ENCODE measurements at places on chromosomes 7 and 10.

DNA sequence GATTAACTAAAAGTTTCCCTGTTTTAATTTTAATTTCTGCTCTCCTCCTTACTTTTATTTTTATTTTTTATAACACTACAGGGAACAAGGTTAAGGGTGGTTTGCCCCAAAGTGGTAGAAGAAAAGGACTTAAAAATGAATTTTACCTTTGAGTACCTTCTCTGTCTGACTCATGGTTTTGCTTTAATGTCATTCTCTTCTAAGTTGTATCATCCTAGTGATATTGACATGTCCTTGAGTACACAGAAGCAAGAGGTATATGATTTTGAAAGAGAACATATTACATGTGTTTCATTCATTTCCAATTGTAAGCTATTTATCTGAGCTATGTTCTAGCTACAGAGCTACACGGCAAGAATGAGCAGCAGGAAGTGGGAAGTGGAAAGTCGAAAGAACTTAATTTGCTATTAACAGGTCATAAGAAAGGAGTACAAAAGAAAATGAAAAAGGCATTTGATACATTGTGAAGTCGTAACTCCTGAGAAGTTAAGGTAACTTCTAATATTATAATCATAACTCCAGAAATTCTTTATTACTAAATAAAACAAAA is 112.5 kb downstream of the SEMA3A start:
- no peak for DNase-seq

DNA sequence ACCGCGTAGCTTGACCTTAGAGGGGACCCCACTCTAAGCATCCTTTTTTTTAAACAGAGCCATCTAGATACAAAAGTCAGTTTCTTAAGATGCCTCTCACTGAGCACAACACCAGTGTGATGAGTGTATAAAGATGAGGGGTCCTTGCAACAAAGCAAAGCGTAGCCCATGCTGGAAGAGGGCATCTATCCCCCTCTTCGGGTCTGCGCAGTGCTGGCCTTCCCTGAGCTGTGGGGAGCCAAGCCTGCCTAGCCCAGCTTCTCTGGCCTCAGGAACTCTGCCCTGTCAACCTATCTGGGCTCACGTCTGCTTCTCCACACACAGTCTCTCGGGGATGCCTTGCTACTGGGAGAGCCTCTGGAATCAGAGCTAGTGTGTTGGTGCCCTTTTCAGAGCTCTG is 114.0 kb downstream of the NT5C2 start:
- no peak for DNase-seq

DNA sequence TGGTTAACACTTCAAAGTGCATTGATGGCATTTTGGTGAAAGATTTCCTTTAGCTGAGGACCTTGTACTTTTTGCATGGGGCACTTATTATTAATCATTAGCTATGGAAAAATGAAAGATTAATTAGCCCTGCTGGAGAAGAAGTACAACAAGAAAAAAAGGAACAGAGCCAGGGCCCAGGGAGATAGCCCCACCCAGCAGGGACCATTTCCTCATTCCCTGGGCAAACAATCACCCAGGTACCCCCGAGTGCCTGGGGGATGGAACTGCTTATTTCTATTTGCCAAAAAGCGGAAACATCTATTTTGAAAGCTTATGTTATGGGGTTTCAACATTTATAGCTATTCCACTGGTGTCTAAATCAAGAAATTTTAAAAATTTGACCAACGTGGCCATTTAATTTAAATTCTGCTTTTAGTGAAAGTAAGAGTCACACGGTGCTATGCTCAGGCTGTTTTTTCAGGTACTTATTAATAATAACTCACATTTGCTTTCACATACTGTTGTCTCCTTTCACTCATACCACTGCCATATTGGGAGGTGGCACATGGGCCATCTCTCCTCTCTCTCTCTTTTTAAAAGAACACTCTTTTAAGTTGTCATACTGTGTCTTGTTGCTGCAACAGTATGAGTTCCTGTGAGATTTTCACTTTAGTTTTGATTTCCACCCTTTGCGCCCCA is 143.6 kb upstream of the KIF5B start:
- DNase-seq, result no peak

DNA sequence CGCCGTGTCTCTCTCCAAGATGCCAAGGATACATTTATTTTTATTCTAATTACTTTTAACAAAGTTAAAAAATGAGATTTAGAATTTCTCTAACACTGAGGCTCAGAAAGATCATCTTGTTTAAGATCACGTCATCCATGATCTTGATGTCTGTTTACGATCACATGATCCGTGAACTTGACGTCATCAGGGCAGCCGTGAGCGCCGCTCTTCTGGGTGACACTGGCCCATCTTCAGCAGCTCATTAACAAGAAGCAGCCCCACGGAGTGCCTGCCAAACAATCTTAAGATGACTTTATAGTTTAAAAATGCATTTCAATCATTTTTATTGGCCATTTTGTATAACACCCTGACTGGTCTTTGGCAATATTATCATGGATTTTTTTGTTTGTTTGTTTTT is 291.1 kb upstream of the PRKCQ start:
- DNase-seq, result no peak

- no peak for DNase-seq
Observed at GRCh38 chr10:89255793-89256192, 4.2 kb upstream of the LIPA start.

- no peak for DNase-seq
Observed at GRCh38 chr7:55369427-55370400, 4.6 kb downstream of the LANCL2 start.

DNA sequence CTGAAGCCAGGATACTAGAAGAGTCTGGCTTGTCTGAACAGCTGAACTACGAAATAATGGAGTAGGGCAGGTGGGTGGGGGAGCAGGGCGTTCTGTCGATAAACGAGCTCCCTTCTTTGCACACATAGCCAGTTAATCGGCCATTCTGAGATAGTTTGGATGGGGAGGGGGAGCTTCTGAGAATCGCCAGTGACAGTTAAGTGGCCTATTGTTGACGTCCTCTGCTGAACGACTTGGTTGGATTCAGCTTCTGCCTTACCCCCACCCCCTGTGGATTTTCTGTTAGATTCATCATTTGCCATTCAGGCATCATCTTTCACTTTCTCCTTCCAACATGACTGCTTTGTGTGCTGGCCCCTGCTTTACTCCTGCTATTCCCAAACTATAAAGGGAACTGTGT is 520 bp downstream of the CPA5 start:
- DNase-seq, result no peak

DNA sequence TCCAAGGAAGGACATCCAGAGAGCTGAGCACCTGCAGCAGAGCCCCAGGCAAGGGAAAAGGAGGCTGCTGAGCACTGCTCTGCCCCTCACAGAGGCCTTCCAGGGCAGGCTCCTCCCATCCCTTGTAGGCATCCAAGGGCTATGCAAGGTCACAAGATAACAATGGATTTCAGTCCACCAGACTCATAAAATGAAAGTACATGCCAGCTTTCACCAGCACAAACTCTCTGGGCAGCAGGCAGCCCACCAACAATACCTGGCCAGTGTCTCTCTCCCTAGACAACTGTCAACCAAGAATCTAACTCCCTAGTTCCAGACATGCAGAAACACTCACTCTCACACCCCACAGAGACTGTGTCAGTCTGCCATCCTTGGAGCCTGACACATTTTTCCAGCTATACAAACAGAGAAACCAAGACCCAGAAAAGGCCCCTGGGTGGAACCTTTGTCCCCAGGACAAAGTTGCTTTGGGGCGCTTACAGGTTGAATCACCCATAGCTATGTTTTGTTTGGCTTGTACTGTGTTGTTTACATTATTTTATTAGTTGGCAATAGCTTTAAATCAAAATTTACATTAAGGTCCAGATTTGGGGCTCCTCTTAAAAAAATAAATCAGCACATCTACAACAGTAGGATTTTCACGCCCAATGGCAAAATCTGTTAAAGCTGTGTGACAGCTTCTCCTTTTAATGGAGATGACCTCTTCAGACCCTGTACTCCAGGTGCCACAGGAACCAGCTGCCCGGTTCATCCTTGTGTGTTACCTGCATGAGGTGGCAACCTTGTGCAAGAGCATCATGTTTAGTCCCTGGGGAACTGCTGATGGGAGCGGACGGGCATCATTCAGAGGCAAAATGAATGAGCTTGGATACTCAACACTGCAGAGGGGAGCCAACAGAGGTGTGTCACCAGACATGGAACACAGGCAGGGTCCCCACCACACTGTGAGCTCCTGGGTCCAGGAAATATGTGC is 5.2 kb downstream of the GRID1 start:
- no peak for DNase-seq

GRCh38 chr10:77478247-77478961 is 159.2 kb downstream of the KCNMA1 start:
- no peak for DNase-seq

DNA sequence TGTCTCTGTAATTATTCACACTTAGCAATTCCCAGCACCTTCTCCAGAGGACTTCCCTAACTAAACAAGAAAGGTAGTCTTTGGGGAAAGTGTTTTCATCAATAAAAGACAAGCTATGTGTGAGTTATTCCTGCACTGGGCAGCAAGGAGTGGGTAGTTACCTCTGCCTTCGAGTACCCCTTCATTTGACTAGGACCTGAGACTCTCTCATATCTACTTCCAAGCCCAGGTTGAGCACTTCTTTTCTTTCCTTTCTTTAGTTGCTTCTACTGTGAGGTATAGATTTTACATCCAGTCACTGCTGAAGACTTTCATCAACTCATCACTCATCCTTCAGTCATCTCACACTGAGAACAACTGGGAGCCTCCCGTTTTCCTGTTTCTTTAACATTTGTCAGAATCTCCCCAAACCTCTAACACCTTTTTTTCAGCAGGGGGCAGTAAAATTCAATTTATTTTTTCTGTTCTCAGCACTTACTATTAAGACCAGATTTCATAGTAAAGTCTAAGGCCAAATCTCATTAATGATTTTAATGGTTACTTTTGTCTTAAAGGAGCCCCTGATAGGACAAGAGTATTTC is 80.1 kb upstream of the PRSS1 start:
- no peak for DNase-seq

GRCh38 chr7:41117431-41117830 is 585.5 kb downstream of the INHBA start:
- no peak for DNase-seq

DNA sequence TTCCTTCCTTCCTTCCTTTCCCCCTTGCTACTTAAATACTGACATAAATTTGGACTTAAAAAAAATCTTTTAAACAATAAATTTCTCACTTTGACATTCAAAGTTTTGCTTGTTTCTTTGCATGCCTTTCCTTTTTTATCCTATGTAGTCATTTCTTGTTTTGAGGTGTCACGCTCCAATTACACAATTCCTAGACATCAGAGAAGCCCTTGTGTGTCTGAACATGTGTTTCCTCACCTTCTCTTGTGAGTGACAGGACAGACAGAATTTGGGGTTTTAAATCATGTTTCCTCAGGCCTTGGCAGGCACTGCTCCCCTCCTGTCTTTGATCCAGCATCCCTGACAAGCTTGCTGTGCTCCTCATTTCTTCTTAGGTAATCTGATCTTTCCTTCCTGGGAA is 91.3 kb downstream of the CYTH3 start:
- no peak for DNase-seq

DNA sequence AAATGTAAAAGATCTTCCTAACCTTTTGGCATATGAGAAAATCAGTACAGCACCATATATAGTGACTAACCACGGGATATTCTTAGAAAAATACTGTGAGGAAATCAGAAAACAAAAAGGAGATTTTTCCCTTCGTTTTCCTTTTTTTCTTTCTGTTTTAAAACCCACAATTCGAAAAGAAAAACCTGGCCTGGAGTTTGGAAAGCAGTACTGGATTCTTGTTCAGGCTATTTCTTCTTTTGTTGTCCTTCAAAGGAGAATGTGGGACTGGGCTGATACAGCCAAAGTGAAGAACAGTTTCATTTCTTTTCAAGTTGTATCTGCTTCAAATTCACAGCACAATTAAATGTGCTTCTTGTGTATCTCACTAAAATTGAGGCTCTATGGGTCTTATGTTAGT is 156.8 kb upstream of the PHYHIPL start:
- DNase-seq, result no peak

GRCh38 chr7:53800746-53801145 is 741.4 kb upstream of the VSTM2A start:
- DNase-seq, result no peak

DNA sequence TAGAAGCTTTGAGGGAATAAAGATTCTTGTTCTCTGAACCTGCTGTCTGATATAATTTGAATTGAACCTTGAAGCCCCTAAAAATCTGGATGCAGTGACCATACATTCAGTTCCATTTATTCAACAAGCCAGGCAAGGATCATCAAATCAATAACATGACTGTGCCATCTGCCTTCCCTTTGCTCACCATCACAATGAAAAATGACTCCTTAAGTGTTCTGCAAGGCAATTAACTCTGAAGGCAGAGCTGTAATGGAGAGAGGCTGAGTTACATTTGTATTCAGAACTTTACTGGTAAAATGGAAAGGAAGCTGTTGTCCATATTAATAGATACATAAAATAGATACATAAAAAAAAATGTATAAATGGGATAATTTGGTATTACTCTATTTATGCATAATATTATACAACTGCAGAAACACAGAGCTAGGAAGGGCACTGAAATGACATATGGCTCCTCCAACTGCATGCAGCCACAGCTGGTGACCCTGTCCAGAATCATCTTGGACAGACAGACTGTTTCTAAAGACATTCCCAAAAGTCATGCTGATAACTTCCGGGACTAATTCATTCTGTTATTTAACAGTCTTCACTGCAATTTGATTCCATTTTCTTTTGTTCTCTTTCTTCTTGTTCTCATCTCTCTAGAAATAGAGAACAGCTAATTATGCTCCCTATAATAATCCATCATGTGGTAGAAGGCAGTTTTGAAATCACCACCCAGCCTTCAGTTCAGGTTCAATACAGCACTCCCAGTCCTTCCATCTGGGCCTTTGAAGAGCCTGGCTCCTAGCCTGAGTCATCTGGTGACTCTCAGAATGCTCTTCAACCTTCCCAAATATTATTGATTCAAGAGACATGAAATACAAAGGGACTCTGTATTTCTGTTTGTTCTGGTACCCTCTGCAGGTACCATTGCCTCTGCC is 412.6 kb downstream of the GFRA1 start:
- no peak for DNase-seq

DNA sequence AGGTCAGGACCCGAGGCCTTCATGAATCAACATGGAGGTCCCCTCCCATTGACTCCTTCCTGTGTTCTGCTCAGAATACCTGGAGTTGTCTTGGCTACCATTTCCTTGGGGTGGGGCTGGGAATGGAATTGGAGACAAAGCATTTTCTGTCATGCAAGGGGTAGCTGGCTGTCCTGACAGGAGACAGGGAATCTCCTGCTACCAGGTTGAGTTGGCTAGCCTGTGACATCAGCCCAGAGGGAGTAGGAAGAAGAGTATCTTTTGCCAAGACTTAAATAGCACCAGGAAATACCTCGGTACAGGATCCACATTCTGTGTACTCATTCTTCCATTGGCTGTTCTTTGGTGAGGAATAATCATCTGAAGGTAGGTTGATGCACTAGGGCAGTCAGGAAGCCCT is 4.9 kb downstream of the ZDHHC16 start:
- no peak for DNase-seq

Measured in stimulated activated CD8-positive, alpha-beta memory T cell treated with anti-CD3 and anti-CD28 coated beads, Interleukin-4, amount 100 ng/mL, for 1 hour (primary cell).